ENCODE measurements at places on chromosomes 1 and 21.

GRCh38 chr1:22471078-22471477 lies 19.4 kb downstream of the ZBTB40 start:
- DNase-seq, result no peak

DNA sequence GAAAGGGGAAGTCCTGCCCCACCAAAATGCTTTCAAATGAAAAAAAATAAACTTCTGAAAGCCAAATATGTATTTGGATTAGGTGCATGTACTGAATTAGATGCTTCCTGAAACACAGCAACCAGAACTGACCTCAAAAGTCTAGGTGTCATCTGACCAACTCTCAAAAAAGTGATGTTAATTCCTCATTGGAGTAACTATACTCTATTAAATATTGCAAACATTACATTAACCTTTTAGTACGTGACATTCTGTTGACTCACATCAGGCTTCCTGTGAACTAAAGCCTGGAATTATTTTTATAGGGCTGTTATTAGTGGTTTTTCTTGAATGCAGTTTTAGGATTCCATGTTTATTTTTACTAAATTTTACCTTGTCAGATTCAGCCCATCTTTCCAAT lies 73.5 kb downstream of the ASTN1 start:
- DNase-seq, result no peak

GRCh38 chr1:244011786-244012185 lies 39.3 kb upstream of the ZBTB18 start:
- DNase-seq, result no peak

- DNase-seq, result no peak
Measured at GRCh38 chr1:110498270-110498669, 20.7 kb downstream of the KCNA10 start.

GRCh38 chr21:23471877-23472276 lies 2135.4 kb downstream of the MRPL39 start:
- DNase-seq, result no peak

GRCh38 chr1:114105421-114105979 lies 48.2 kb downstream of the SYT6 start:
- no peak for DNase-seq

DNA sequence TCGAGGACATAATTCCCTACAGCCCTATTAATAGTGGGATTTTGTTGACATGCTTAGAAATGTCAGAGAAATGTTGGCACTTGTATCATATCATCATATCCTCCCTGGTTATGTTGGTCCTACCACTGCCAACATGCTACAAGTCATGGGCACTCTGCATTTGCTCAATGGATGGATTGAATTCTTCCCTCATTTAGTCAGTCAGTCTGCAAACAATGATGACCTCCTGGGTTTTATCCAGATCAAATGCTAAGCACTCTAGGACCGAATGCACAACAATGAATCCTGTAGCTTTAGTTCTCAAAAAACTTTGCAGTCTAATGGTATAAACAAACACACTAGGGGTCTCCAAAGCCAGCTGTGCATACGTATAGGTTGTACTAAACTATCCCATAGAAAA lies 357.2 kb upstream of the DPYD start:
- DNase-seq, result no peak
